ENCODE measurements at places on chromosomes 16 and 17.

DNA sequence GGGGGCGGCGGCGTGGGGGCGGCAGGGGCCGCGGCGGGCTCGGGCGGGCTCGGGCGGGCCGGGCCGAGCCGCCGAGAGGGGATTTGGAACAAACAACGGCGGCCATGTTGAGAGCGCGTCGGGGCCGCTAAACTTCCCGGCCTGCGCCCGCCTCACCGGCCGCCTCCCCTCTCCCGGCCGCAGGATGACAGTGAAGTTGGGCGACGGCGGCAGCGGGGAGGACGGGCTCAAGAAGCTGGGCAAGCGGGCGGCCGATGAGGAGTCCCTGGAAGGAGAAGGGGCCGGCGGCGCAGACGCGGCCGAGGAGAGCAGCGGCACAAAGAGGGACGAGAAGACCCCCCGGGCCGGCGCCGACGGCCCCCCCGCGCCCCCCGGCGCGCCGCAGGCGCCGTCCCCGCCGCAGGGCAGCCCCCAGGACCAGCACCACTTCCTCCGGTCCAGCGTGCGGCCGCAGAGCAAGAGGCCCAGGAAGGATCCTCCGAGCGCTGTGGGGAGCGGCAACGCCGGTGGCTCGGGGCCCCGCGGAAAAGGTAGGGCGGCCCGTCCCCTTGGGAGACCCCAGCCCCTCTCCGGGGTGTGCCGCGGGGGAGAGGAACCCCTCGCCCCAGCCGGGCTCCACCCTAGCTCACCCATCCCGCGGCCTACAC is 2.4 kb downstream of the CRAMP1 start:
- peak; percentile 35 for DNase-seq

GRCh38 chr16:30949650-30950515 is 1.0 kb downstream of the ORAI3 start:
- peak; percentile 90 for DNase-seq

GRCh38 chr16:2040787-2041522 is 6.7 kb downstream of the NTHL1 start:
- DNase-seq: no peak

GRCh38 chr17:6011206-6011605 is 59.0 kb upstream of the WSCD1 start:
- DNase-seq: no peak

DNA sequence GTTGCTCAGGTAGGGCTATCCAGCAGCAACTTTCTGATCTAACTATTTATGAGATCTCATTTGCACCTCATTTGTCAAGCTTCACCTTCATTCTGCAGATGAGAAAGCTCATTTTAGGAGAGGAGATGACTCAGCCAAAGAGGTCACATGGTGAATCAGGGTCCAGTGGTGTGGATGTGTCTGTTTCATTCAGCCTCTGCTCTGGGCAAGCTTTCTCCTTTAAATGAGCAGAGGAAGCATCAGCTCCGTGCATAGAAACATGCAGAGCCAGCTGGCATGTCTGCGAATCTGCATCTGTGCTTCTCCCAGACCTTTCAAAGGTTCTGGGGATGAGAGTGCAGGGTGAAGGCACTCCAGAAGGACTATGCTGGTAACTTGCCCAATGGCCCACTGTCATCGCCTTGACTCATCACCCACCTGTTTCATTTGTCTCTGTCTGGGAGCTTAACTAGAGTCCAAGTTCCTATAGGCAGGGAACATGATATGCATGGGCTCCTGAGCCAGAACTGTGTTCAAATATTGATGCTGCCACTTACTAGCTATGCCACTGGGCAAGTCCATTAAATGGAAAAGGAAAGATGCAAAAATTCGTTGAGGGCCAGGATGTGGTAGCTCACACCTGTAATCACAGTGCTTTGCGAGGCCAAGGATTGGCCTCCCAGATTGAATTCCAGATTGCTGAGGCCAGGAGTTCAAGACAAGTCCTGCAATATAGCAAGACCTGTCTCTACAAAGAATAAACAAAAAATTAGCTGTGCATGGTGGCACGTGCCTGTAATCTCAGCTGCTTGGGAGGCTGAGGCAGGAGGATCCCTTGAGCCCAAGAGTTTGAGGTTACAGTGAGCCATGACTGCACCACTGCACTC is 67.1 kb upstream of the NLK start:
- no peak for DNase-seq

- peak; percentile 90 for DNase-seq
These were observed at the start of gene CARHSP1 for GRCh38 chr16:8868416-8869211. Gene CARHSP1, minus strand, starts transcription at chr16:8869006. Its CDS starts 9,678 bp downstream, at chr16:8859328.
